ENCODE measurements at places on chromosomes 7 and 10.

GRCh38 chr7:98464558-98464940 is 63.7 kb upstream of the BAIAP2L1 start:
- DNase-seq: no peak

DNA sequence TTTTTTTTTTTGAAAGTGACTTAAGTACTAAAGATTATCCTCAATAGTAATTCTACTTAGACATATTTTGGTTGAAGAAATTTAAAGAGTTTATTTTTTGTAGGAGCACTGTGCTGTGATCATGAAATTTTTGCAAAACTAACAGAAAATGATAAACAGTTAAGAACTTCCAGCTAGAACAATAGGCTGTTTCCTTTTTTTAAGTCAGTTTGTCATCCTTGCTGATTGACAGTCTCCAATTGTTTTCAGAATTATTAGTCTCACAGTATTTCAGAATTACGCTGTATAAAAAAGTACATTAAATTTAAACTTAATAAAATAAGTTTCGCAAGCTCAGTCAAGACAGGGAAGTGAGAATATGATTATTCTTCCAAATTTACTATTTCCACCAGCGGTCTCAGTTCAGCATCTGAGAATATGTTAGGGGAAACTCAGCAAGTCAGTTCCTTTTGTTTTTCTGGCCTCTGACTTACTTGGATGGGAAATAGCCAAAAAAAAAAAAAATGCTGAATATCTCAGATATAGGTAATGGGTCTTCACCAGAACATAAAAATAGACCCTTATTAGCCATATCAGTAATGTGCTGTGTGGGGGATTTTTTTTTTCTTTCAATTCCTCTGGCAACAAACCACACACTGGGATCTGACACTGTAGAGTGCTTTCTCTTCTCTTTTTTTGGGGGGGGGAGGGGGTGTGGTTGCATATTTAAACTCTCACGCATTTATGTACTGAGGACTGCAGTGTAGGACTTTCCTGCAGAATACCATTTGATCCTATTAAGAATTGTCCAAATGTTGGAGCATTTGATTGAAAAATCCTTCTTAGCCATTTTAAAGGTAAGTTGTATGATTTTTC is at the start of gene CD36:
TSS of gene CD36 (plus strand) at position 732 of the 855 bp plus-strand sequence. CDS start 8,099 bp downstream, outside the sequence.
- DNase-seq: no peak

GRCh38 chr7:149254181-149254858 is 7.7 kb upstream of the ZNF783 start:
- DNase-seq: no peak

DNA sequence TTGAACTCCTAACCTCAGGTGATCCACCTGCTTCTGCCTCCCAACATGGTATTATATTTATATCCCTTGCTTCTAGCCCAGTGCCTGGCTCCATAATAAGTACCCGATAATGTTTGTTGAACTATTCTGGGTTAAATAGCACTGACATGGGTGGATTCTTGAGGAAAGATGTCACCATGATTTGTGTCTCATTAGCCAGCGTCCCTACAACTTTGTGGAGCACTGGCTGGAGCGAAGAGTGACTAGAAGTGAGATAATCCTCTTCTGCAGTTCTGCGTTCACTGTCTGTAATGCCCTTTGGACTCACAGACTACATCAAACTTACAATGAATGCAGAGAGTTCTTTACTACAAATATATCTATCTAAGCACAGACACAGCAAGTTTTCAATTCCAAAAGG is 16.9 kb upstream of the AKR1E2 start:
- DNase-seq: no peak

- no peak for DNase-seq
Observed at GRCh38 chr10:59825932-59826331, 72.7 kb upstream of the MRLN start.

GRCh38 chr7:7765422-7765821 is 47.0 kb upstream of the RPA3 start:
- no peak for DNase-seq

GRCh38 chr7:69335331-69335730 is 262.9 kb upstream of the AUTS2 start:
- DNase-seq: no peak

DNA sequence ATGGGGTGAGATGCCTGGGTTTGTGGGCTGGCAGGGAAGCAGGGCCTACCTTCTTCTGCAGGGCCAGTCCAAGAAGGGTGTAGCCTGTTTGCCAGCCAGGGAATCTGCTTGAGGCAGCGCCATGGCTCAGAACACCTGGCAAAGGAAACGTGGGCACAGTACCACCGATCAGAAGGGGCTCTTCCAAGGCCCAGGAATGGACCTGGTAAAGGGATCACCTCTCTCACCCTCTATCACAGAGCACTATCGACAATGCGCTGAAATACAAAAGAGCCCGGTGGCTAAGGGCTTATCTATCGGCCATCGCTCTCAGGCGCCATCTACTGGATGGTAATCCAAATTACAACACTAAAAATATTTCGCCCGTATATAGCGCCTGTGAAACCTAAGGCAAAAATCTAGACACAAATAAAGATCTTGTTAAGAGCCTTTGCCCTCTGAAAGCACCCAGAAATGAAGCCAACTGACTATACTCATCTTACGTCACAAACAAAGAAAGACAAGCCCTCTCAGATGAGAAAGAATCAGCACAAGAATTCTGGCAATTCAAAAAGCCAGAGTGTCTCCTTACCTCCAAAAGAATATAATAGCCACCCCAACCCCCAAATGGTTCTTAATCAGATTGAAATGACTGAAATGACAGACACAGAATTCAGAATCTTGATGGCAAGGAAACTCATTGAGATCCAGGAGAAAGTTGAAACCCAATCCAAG is 217.8 kb upstream of the HPS1 start:
- DNase-seq: peak; percentile 35

- no peak for DNase-seq
Observed at GRCh38 chr10:95254629-95255028, 36.2 kb downstream of the PDLIM1 start.

GRCh38 chr7:1906087-1906830 is 236.2 kb downstream of the ELFN1 start:
- DNase-seq: no peak

- DNase-seq: no peak
Observed at GRCh38 chr10:48480397-48481374, 124.2 kb downstream of the ARHGAP22 start.

DNA sequence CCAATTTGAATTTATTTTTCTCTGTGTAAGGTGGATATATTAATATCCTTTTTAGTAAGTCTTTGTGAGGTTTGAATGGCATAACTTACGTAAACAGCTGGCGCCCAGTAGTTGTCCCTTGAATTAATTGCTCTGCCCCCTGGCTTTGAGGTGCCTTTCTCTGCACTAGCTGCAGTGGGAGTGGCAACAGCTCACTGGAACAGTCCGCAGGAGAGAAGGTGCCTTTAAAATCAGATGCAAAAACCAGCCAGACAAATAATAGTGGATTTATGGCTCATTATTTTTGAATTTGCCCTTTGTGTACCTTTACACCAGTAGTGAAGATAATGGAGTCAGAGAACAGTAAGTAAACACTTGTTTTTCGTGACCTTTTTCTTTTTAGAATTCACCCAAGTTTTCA is 11.8 kb downstream of the FERD3L start:
- DNase-seq: no peak

GRCh38 chr10:97279121-97279815 is 13.2 kb downstream of the ARHGAP19 start:
- no peak for DNase-seq

DNA sequence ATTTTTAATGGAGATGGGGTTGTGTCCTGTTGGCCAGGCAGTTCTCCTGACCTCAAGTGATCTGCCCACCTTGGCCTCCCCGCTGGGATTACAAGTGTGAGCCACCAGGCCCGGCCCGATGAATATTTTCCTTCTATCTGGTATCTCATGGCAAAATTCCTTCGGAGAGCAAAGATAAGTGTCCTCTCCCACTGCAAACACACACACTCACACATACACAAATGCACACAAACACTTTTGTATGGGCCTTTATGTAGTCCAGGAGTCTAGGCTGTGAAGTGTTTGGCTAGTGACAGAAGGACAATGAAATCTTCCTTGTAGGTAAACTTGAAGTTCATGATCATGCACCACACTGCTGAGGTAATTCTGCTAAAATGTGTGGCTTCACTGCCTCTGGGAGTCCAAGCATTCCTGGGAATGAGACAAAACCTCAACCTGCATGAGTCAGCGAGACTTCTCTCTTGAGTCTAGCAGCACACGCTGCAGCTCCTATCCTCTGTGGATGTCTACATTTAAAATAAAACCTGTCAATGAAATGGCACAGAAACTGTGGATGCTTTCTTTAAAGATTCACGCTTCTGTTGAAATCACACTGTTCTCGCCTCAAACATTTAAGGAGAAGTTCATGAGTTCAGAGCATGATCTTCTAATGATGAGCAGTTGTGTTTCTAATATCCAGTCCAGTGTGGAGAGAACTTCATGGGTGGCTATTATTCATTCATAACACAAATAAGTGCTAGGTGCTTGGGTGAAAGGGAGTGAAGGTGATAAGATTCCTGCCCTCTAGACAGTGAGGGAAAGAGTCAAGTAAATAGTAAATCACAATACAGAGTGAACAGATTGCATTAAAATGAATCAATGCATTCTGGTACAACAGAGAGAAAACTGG is 96.5 kb downstream of the NRP1 start:
- no peak for DNase-seq

DNA sequence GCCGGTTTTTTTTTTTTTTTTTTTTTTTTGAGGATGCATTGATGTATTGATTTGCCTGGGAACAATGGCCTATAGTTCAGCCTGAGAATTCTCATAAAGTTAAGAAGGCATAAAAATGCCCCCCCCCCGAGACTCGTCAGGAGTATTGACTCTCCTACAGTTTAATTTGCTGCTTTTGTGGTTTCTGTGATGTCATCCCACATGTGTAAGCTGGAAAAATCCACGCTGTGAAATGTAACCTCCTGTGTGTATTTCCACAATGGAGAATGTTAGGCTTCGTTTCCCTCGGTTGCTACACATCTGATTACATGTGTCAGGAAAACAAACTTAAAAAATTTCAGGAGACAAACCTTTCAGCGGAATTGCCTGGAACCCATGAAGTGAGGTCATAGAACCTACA is 117.9 kb downstream of the FANK1 start:
- DNase-seq: no peak

- DNase-seq: peak; percentile 86
Observed at GRCh38 chr10:17023386-17024298, 106.0 kb downstream of the CUBN start.

DNA sequence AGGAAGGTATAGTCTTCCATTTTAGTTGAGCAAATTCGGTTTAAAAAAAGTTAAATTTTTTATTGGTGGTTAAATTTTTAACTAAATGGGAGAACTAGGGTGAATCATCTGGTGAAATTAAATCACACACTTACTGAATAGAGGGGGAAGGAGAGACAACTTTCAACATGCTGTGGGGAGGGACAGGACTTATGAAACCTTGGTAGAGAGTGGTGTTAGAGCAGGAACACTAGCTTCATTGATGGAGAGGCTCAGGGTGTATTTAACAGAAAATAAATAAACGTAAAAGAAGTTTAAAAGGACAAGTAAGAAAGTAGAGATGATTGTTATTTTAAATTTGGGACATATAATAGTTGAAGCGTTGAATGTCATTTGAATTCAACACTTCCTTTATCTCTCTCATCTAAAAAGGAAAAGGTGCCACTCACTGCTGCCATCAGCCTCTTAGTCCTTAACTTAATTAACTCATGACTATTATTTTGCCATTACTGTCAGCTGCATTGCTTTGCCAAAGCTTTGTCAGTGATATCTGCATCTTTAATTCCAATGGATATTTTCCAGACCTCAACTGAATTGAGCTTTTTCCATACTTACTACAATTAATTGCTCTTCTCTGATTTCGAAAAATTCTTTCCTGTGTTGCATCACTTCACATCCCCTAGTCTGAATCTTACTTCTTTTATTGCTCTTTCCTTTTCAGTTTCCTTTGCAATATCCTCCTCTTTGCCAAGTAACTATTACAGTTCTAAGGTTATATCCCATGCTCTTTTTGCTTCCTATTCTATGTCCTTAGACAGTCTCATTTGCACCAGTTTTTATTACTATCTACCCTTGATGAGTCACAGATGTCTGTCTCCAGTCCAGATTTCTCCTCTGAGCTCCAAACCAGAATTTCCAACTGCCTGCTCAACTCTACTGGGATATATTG is 71.7 kb downstream of the GNAT3 start:
- no peak for DNase-seq

- DNase-seq: no peak
Observed at GRCh38 chr7:55185321-55185802, 166.5 kb downstream of the EGFR start.

- DNase-seq: no peak
Observed at GRCh38 chr10:13414855-13415254, 66.8 kb upstream of the SEPHS1 start.

- DNase-seq: no peak
Observed at GRCh38 chr7:133022661-133023060, 59.2 kb downstream of the CHCHD3 start.

- no peak for DNase-seq
Observed at GRCh38 chr7:34931739-34932138, 105.5 kb downstream of the DPY19L1 start.

GRCh38 chr10:43322769-43323168 is 48.7 kb upstream of the FXYD4 start:
- DNase-seq: peak; percentile 83

- no peak for DNase-seq
Observed at GRCh38 chr10:17854044-17854652, 45.0 kb downstream of the MRC1 start.
